Mammary epithelial cell (primary cell): ENCODE measurements at places on chromosomes 11 and 22. TPM values are rescaled to one million over a fixed set of nuclear protein-coding genes. Genes with fewer than 3 reads are reported as not detected.

The MS4A6E gene
- not detected in 2 replicates for total RNA-seq

The ARHGAP8 gene
- total RNA-seq: 26.0 TPM

The TUB gene
- 1.3 and 3.8 TPM in 2 replicates for total RNA-seq

The KCNE3 gene
- not detected in 2 replicates for total RNA-seq

The GSTT2B gene
- total RNA-seq: 15.8 TPM

The ZNF280B gene
- 0.83 TPM for total RNA-seq

The FXYD2 gene
- not detected in 2 replicates for total RNA-seq

The PLA2G6 gene
- 20.2 and 30.2 TPM in 2 replicates for total RNA-seq

The THAP7 gene
- 17.3 TPM for total RNA-seq

The FOSL1 gene
- 12.5 TPM for total RNA-seq

The DEFB131B gene
- total RNA-seq: not detected

The BIRC2 gene
- 51.9 and 59.4 TPM in 2 replicates for total RNA-seq

The TENM4 gene
- total RNA-seq: 4.8 TPM

The KDM2A gene
- total RNA-seq: 41.8 TPM

The OR52A1 gene
- total RNA-seq: not detected

The STK33 gene
- 0.17 TPM for total RNA-seq

The JOSD1 gene
- 51.5 TPM for total RNA-seq

The TMEM135 gene
- total RNA-seq: 30.8 TPM

The CLMP gene
- total RNA-seq: 175 TPM

The AMBRA1 gene
- total RNA-seq: 23.2 and 26.4 TPM in 2 replicates

The DEUP1 gene
- not detected in 2 replicates for total RNA-seq

DNA sequence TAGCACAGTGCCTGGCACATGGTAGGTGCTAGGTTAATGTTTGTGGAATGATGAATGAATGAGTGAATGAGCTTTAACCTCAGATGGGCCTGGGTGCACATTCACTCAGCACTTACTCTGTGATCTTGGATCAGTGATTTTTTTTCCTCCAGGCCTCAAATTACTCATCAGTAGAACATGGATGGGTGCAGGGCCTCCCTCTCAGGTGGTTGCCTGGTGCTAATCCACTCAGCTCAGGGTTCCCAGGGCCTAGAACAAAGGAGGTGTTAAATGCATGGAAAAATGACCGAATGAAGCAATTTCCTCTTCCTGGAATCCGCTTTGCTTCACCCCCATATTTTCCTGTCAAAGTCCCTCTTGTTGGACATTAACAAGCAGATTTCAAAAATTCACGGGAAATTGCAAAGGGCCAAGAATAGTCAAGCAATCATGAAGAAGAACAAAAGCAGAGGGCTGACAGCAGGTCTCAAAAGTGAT is 93.5 kb downstream of the MYEOV start:
- peak; percentile 48 for DNase-seq

- DNase-seq: peak; percentile 76
Observed at GRCh38 chr11:35579557-35580396, 38.5 kb upstream of the FJX1 start.

DNA sequence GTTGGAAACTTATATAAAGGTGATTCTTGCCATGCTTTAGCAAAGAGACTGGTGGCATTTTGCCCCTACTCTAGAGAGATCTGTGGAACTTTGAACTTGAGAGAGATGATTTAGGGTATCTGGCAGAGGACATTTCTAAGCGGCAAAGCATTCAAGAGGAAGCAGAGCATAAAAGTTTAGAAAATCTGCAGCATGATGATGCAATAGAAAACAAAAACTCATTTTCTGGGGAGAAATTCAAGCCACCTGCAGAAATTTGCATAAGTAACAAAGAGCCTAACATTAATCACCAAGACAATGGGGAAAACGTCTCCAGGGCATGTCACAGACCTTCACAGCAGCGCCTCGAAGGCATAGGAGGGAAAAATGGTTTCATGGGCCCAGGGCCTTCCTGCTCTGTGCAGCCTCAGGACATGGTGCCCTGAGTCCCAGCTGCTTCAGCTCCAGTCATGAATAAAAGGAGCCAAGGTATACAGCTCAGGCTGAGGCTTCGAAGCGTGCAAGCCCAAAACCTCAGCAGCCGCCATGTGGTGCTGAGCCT is 83.4 kb downstream of the MRTFA start:
- no peak for DNase-seq

- peak; percentile 45 for DNase-seq
Observed at GRCh38 chr11:14148653-14149273, 186.2 kb downstream of the SPON1 start.

GRCh38 chr11:80107415-80107814 is 666.6 kb upstream of the TENM4 start:
- DNase-seq: no peak

GRCh38 chr11:106482917-106483785 is 405.7 kb downstream of the AASDHPPT start:
- DNase-seq: peak; percentile 66

DNA sequence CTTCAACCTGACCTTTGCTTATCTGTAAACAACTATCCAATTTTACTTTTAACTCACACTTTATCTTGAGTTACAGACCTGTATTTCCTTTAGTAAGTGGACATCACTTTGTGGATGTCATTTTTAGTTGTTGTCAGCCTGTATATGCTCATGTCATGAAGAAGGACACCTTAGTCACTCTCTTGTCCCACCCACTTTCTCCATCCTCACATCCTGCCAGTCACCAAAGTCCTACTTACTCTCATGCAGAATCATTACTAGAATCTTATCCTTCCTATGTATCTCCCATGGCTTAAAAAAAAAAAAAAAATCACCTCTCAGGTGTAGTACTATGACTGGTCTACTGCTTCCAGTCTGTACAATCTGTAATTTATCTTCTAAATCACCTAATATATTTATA is 43.3 kb downstream of the SESN3 start:
- DNase-seq: no peak

DNA sequence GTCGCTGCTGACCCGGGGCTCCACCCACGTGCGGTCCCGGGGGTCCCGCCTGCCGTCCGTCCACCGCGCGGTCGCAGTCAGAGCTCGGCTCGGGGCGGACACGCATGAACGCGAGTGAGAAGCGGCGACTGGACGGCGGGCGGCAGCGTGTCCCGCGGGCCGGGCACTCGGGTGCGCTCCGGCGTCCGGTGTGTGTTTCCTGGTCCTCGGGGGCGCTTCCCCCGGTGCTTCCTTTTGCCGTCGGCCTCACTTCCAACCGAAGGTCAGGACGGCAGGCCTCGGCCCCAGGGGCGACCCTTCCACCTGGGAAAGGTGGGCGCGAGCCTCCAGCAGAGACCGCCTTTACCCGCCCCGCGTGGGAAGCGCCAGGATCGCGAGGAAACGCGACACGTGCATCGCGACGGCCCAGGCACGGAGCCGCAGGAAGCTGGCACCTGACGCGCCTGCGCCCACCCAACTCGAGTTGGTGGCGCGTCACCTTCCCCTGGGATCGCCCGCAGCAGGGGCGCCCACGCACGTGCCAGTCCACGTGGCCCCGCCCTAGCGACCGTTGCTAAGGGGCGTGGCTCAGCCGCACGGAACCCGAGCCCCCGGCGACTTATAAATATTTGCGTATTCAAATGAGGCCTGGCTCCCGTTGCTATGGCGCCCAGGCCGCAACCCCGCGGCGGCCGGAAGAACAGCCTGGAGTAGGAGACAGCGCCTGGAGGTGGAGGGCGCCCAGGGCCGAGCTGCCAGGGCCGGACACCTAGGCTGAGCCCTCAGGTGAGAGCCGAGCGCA is at the start of gene LRRC56:
TSS of gene LRRC56 (plus strand) at position 687 of the 781 bp plus-strand sequence. CDS start 3,158 bp downstream, outside the sequence.
- DNase-seq: peak; percentile 58

GRCh38 chr11:125941267-125941618 is 4.6 kb upstream of the VSIG10L2 start:
- no peak for DNase-seq

- peak; percentile 41 for DNase-seq
Observed at GRCh38 chr11:88418508-88418907, 81.0 kb upstream of the CTSC start.

- no peak for DNase-seq
Observed at GRCh38 chr11:122538060-122538459, 117.5 kb upstream of the UBASH3B start.

- no peak for DNase-seq
Observed at GRCh38 chr11:66701432-66702240, 23.9 kb upstream of the RBM4B start.

DNA sequence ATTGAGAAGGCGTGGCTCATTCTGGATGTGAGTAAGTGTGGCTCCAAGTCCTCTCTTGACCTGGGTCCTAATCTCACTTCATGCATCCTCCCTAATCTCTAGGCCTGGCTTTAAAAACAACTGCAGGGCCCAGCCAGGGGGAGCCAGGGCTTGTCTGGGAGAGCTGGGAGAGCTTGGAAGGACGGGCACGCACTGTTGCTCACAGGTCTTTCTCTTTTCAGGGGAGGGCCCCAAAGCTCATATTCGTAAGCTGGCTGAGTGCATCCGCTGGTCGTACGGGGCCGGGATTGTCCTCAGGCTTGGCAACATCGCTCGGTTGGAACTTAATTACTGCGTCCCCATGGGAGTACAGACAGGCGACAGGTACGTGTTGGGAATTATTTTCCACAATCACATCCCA is 34.1 kb upstream of the PARVB start:
- no peak for DNase-seq

- peak; percentile 40 for DNase-seq
Observed at GRCh38 chr11:613369-613968, 2.3 kb downstream of the IRF7 start.

DNA sequence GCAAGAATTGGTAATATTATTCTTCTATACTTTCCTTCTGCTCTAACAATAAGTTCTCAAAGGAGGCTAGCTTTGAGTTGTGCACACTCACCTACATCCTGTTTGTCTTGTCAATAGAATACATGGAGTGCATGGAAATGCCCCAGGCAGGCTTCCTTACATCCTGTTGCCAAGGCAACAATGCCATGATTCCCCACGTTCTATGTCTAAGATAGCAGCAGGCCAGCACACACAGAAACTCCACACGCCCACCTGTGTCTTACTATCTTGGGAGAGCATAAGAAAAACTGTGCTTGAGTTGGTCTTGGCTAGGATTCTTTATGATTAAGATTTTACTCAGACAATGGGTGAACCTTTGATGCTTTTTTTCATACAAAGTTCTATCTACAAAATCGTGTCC is 379.2 kb downstream of the AASDHPPT start:
- peak; percentile 70 for DNase-seq

DNA sequence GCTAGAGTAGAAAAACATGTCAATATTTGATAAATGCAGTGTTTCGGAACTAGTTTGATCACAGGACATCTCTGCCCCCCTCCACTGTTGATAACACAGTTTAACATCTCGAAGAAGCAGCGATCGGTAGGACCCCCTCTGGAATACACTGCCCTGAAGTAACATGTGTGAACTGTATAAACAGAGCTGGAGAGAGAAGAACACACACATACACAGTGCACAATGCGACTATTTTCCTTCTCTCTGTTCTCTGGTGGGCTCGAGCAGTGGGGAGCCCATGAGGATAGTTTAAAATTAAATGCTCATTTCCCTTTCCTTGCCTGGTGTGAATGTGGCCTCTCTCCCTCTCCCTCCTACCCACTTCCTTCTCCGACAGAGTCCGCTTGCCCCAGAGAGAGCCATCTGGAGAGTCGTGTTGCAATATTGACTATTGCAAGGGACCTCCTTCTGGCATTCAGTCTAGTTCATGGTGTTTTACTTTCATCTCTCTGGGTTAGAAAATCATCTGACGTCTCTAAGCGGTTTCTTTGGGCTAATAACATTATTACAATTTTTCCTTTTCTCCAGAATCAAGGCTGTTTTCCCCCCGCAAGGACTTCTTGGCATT is 51.6 kb upstream of the BARX2 start:
- no peak for DNase-seq

DNA sequence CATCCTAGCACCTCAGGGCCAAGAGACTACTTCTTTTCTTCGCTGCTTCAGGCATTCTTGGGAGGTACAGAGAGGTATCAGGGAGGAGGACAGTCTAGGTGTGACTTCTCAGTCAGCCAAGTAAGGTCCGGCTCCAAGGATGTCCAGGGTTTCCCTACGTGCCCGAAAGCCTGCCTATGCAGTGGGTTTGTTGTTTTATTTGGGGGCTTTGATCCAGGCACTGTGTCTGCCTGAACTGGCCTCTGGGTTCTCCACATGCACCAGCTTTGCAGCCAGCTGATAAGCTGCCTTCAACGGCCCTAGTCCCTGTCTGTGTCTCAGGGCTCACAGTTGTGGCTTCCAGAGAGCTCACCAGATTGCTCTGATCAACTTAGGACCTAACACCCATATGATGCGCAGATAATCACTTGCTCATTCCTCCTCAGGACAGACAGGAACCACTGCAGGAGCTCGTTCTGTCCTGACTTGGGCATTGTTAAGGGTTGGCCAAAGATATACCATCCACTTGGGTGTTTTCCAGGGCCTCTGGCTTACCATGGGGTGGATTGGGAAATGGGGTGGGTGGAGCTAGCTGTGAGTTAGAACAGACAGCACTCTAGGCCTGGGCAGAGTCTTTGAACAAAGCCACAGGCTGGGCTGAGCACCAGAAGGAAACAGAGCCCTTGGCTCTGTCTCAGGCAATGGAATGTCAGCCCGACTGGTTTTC is 45.5 kb upstream of the CRYBB3 start:
- peak; percentile 92 for DNase-seq

DNA sequence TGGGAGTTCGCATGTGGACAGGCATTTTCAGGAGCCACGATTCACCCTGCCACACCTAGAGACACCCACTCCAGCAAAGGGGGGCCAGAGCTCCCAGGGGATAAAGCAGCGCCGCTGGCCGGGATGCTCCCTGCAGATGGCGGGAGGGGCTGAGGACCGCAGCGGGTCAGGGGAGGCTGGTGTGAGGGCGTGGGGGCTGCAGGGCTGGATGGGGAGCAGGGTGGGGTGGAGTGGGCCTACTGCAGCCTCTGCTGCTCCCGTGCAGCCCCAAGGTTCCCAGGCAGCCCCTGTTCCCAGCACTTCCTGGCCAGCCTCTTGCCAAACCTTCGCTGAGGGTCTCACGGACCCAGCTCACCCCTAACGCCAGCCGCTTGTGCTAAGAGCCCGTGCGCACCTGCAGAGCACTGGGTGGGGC is 13.0 kb downstream of the MUC5B start:
- DNase-seq: no peak

DNA sequence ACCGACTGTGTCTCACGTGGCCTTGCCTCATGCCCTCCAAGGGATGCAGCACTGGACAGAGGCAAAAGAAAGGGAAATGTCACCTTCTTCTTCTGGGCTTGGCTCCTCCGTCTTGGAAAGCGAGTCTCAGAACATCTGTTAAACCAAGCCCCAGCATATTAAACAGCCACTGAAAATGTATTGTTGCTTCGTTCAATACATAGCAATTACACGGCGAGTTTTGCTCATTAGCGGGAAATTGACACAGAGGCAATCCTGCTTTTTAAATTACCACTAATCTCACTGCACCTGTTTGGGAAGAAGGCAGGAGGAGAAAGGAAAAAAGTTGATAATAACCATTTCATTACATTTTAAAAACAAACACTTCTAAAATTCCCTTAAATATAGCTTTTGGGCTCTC is 72.1 kb downstream of the SEZ6L start:
- no peak for DNase-seq

GRCh38 chr11:12243911-12244550 is 133.3 kb upstream of the PARVA start:
- no peak for DNase-seq

DNA sequence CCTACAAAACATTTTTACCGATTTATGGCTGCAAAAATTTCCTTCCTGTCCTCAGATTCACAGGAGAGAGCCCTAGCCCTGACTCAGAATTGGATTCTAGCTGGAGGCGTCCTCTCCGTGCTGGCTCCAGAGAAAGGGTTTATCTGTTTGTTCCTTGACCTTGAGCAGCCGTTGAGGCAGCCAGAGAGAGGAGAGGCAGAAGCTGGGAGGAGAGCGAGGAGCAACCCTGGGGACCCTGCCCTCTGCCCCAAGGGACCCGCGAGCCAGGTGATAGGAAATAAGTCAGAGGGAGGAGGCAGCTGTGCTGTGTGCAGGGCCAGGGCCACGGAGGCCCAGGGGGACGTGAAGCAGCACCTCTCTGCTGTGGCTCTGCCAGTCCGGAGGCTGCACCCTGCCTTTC is 75.6 kb downstream of the IGLL1 start:
- no peak for DNase-seq
